Activated CD8-positive, alpha-beta memory T cell treated with anti-CD3 and anti-CD28 coated beads, Interleukin-2, amount 50 U/mL, for 4 hours (primary cell): ENCODE measurements at places on chromosomes 6 and 20.

- no peak for DNase-seq
Observed at GRCh38 chr6:53233309-53233708, 84.7 kb upstream of the GCM1 start.

- DNase-seq, result no peak
Observed at GRCh38 chr6:54817236-54817635, 29.3 kb upstream of the FAM83B start.

DNA sequence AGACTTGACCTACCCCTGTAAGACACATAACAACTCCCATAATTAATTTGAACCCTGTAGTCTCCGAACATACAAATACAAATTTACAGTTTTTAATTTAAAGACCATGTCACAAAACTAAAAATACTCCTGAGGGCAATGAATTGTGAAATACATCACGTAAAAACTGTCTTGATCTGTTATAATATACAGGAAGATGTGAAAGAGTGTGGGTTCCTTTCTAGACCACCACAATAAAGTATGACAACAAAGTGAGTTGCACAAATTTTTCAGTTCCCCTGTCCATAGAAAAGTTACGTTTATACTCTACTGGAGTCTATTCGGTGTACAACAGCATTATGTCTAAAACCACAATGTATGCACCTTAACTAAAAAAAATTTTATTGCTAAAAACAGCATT is 11.0 kb upstream of the BLOC1S5 start:
- DNase-seq, result no peak

GRCh38 chr6:7471171-7471570 is 70.3 kb upstream of the DSP start:
- no peak for DNase-seq

GRCh38 chr6:109187399-109188114 is 92.2 kb downstream of the CEP57L1 start:
- DNase-seq, result peak; percentile 66

DNA sequence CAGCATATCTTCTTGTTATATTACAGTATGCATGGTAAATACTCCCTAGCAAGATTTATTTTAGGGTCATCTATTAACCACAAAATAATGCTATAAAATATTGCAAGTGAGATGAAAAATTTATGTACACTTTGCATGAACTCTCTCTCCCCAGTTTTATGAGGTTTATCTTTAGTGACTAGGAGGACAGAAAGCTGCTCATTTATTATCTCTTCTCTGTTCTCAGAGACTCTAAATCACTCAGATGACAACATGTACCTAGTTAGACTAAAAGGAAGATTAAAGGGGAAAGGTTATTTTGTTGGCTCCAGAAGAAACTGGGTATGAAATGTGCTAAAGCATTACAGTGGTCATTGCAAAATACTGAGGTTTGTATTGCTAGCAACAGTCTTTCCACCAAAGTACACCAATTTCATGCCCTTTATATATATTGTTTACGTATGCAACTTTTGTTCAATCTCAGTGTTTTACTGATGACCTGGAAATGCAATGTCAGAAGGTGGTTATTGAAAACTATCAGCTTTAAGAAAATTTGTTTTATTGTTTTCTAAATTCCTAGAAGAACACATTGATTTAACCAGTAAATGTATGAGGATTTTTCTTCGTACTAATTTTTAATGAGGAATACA is 11.8 kb downstream of the RFX6 start:
- DNase-seq, result no peak

GRCh38 chr6:87799651-87800050 is 97.6 kb upstream of the AKIRIN2 start:
- no peak for DNase-seq

DNA sequence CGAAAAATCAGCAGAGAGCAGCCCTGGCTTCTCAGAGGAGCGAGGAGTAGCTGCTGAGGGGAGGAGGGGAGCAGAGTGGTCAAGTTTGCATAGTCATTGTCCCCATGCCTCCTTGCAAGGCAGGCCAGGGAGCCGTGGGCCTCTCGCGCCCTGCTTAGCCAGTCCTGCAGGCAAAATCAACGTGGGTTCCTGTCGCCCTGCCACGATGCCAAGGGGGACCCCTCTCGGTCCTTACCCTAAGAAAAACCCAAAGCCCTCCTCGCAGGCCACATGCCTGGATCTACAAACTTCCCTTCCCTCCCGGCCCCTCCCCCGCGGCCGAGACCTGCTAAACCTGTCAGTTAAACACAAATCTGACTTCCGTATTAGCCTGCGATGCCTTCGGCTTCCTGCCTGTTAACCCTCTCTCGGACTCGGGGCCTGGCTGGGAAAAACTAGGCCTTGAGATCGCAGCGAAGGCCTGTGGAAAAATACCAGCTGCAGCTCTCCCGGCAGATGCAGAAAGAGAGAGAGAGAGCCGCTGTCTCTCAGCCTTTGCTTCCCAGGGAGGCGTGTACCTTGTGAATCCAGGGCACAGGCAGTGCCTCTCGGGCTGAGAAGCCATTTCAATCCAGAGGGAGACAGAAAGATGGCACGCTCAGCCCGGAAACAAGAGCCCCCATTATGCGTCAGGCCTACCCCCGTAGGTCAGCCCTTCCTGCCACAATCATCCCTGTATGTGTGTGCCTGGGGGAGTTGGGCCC is 968 bp upstream of the ZMYND8 start:
- peak; percentile 49 for DNase-seq

DNA sequence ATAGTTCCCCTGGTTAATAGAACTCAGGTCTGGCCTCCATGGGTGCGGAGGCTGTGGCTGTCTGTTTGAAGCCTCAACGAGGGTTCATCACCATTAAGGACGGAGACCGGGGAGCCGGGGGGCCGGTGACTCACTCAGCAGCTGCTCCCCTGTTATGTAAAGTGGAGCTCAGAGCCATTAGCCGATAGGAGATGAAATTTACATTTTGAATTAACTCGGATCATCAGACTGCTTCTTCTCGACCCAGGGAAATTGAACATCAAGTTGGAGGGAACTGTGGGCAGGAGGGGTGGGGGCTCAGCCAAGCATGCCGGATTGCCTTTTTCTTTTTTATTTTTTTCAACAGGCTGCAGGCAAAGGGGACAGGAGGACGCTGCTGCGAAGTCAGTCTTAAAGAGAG is 12.3 kb downstream of the PCK1 start:
- no peak for DNase-seq
